ENCODE measurements at places on chromosomes 6 and 20.
A peak's percentile ranks its signal among the peaks of the same experiment; 100 is the strongest.

GRCh38 chr6:127966616-127967015 is 65.8 kb upstream of the THEMIS start:
- DNase-seq: no peak

DNA sequence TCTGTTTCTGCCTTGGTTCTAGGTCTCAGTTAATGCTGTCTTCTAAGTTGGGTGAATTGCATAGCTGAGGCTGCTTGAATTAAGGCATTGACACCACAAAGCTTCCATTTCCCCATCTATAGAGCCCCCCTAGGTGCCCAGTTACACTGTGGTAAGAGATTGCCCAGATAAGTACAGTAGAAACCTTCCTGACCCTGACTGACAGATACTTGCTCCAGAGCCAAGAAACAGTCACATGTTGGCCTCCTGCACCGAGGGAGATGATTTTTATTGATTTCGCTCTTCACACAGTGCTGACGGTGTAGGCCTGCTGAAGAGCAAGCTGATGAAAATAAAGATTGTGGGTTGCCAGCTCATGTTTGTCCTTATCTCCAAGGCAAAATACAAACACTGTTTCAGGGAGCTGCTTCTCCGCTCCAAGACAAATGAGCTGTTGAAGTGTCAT is 67.9 kb downstream of the TRMT11 start:
- no peak for DNase-seq

DNA sequence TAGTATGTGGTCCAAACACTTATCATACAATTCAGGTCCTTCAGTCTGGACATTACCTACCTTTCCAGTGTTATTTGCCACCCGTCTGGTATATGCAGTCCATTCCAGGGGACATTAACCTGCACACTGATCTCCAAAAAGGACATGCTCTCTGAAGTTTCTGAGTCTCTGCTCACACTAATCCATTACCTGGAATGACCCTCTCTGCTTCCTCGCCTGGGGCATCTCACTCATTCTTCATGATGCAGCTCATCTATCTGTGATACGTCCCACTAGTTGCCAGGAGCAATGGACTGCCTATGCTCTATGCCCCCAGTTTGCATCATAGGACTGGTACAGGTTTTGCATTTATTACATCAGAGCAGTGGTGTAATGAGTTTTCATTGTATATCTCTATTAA is 5.9 kb upstream of the TUBB2B start:
- DNase-seq: no peak

DNA sequence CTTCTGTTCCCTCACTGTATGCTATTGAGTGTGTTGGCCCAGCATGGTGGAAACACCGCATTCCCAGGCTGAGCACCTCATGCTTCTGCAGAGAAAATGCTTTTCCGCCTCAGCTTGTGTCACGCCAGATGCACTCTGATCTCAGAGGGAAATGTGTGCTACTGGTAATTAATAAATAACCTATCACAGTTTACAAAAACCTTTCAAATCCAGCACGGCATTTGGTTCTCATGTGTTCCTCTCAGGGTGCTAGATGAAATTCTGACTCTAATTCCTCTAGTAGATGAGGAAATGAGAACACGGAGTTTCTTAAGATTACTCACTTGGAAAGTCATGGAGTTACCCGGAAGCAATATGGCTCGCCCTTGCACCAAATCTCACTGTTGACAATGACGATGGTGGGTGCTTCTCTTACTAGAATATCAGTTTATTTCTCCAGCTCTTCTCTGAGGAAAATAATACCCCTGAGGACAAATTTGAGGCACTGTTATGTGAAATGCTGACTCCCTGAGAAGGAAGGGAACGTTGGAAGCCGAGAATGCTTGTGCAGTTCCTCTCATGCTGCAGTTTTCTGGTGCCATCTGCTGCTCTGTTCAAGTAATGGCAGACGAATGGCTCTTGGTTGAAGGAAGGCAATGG is 116.6 kb downstream of the RNF144B start:
- DNase-seq: peak; percentile 14

DNA sequence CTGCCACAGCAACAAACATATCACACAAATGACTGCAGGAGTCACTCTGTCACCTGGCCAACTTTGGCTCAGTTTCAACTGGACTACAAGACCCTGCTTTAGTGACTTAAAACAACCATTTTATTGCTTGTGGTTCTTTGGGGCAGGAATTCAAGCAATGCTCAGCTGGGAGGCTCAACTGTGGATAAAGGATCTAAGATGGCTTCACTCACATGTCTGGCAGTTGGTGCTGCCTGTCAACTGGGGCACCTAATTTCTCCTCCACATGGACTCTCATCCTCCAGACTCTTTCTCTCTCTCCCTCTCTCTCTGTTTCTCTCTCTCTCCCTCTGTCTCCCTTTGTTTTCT is 2.8 kb upstream of the EPB41L2 start:
- no peak for DNase-seq

GRCh38 chr6:45665859-45666258 is 288.1 kb upstream of the SUPT3H start:
- DNase-seq: no peak

DNA sequence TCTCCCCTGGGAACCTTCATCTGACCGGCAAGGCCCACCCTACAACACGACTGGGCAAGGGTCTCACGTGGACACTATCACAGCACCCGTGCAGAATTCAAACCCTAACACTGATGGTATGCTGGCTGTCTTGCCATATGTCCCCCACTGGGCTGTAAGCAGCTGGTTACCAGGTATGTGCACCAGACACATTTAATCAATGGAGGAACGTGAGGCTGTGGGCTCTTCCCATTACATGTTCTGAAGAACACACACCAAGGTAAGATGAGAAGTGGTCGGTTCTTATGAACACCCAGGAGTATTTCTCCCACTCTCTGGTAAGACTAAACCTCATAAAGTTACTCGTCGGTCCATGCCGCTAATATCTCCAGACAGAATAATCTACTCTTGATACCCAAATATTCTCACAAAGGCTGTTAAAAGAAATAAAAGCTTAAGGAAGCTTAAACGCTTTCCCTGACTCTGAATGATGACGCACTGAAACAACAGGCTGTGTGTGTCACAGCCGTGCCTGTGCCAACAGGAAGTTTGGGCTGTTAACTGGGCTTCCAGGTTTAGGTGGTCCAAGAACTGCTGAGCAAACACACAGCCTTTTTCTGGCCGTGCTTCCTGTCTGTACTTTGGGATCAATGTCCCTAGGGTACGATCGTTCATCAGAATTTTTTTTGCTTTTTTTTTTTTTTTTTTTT is 75.3 kb downstream of the SLC23A2 start:
- DNase-seq: no peak

GRCh38 chr6:135183532-135184440 is 2.7 kb downstream of the MYB start:
- no peak for DNase-seq

DNA sequence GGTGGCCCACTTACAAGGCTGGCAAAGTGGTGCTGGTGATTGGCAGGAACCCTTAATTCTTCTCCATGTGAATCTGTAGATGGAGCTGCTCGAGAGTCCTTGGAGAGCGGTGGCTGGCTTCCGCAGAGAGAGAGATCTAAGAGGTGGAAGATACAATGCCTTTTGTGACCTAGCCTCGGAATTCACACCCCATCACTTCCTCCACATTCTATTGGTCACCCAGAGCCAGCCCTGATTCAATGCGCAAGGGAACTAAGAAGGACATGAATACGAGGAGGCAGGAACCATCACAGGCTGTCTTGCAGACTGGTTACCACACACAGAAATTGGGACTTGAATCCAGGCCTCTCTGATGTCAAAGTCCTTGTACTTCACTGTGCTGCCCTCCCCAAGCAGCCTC is 128.9 kb upstream of the PROKR2 start:
- DNase-seq: no peak

- DNase-seq: no peak
Observed at GRCh38 chr6:81534934-81535465, 217.5 kb downstream of the TENT5A start.

- no peak for DNase-seq
Observed at GRCh38 chr6:46078294-46078693, 51.5 kb upstream of the ENPP4 start.

GRCh38 chr6:73207221-73207837 is 18.0 kb downstream of the KHDC1L start:
- DNase-seq: no peak

GRCh38 chr6:152631376-152631775 is 5.8 kb downstream of the SYNE1 start:
- no peak for DNase-seq
